ENCODE measurements at places on chromosomes 5 and 9.

- DNase-seq = no peak
Measured at GRCh38 chr9:115018547-115019435, 88.4 kb upstream of the TNFSF8 start.

- no peak for DNase-seq
Measured at GRCh38 chr5:38997591-38997990, 76.6 kb downstream of the RICTOR start.

GRCh38 chr5:106408141-106408540, 1262.6 kb downstream of the EFNA5 start:
- no peak for DNase-seq

DNA sequence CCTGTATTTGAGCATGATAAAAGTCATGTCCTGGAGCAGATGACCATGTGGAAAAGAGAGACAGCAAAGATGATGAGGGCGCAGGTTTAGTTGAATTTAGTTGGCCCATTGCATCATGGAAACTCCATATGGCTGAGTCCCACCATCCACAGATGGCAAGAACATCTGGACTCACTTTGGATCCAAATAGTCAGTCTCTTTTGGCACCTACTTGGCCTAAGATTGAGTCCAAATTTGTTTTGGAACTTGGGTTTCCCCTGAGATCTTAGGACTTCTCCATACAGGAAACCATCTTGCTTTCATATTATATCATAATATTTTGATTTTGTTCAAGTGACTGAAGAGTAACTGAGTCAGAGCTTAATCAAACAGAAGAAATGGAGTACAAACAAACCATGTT, 217.5 kb downstream of the DRD1 start:
- no peak for DNase-seq

- DNase-seq = no peak
Measured at GRCh38 chr5:143860211-143860610, 48.2 kb downstream of the HMHB1 start.

DNA sequence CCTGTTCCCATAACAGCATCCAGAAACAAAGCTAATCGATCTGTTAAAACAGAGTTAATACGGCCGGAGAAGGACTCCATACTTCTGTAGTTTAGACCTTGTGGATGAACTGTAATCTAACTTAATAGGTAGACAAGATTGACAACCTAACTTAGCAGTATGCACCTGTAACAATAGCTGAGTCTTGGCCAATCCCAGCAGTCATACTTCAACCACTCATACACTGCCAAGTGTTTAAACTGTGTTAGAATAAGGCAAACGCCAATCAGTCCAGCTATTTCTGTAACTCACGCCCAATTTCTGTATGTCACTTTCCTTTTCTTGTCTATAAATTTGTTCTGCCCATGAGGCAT, 33.7 kb upstream of the MACIR start:
- DNase-seq = no peak

DNA sequence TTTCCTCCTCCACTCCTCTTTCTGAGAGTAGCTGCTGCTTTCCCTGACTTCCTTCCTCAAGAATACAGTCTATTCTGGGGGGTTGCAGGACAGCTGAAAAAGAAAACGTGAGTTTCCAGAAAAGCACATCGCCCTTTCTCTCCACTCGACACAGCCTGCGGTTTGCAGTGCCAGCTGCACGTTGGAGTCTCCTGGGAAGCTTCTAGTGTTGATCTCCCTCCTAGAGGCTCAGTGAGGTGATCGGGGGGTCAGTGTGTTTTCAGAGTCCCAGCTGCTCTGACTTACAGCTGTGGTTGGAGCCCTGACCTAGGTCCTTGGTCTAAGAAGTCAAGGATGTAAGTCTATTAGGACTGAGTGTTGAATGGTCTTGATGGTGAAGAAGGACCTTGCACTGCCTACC, 25.0 kb upstream of the SUSD3 start:
- no peak for DNase-seq

- DNase-seq = no peak
Measured at GRCh38 chr5:121025671-121026070, 561.6 kb downstream of the PRR16 start.

- DNase-seq = peak; percentile 86
Measured at GRCh38 chr5:172106511-172107356, 81.3 kb downstream of the STK10 start.

DNA sequence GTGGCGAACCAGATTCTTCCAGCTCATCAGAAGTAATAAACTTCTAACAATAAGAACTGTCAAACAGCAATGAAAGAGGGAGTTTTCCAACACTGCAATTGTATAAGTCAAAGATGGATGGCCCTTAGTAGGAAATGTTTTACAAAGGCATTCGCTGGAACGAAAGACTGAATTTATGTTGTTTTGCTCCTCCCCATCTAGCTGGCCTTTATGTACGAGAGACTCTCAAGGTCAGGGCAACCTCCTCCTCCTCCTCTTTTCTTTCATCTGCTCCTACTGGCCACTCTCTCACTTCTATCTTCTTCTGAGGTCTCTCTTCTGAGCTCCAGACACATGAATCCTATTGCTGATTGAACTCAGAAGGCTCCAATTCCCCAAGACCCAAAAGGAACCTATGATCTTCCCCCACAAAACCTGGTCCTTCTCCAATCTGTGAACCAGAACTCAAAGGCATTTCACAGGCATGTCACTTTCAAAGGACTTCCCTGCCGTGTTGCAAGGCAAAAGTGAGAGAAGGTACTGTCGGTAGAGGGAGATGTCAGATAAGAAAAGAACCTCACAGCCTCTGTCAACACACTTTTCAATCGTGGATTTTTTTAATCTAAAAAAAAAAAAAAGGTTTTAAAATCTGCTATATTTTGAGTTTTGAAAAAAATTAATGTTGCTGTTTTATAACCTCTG, 28.5 kb upstream of the PUM3 start:
- peak; percentile 27 for DNase-seq

- no peak for DNase-seq
Measured at GRCh38 chr5:2890011-2890410, 138.5 kb upstream of the IRX2 start.

GRCh38 chr5:160970605-160971191, 118.7 kb upstream of the ATP10B start:
- DNase-seq = no peak

DNA sequence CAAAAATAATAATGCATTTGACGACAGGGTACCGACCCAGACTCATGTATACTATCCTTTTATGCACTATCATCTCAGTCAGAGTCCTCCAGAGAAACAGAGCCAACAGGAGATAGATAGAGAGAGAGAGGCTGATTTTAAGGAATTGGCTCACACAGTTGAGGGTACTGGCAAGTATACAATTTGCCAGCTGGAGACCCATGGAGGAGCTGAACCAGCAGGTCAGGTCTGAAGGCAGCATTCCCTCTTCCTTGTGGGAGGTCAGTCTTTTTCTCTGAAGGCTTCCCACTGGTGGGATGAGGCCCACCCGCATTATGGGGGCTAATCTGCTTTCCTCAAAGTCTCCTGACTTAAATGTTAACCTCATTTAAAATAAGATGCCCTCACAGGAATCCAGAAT, 17.3 kb upstream of the MED10 start:
- no peak for DNase-seq

DNA sequence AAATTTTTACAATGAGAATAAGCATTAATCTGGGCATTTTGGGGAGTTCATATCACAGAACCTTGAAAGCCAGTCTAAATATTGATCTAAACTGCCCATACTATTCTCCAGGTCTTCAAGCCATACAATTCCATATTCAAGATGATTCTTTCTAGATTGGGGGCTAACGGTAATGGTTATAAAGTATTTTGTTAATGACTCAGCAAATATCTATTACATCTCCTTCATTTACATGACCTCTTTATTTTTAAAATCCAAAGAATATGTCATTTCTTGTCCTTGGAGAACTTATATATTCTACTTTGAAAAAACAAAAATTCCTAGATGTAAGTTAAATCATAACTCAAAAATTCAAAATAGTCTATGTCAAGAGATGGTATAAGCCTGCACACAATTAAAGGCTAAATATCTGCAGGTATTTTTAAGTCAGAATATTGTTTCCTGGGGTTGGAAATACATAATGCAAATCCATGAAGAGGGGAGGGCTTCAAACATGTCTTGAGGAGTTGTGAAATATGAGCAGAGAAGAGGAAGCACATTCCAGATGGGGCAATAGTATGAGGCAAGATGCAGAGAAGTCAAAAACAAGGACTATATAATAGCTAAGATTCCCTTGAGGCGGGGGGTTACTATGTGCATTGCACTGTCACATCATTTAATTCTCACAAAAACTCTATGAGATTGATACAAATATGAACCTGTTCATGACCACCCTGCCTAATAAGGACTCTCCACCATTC, 526.4 kb downstream of the NR2F1-AS1 start:
- no peak for DNase-seq

GRCh38 chr9:77820293-77820954, 172.3 kb upstream of the GNA14 start:
- DNase-seq = no peak

DNA sequence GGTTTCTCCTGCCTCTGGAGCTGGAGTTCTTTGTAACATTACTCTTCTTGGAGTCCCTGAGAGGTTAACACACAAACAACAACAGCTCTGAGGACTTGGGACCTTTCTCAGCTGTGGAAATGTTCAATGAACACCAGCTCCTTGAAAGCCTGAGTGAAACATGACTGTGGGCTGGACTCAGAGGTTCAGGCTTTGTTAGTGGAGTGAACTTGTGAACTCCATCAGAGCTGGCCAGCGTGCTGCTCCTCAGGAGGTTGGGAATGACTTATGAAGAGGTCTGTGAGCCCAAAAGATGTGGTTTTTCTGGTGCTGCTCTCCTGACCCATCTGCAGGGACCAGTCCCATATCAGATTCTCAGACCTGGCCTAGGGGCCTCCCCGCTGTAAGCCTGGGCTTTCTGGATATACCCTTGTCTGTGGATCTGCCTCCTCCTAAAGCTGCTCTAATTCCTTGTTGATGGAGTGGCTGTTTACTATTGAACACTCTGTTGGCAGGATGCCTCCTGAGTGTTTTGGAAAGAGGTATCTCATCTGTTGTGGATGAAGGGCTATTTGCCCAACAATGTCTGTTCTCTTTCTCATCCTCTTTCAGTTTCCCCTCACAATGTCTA, 170.0 kb upstream of the GDNF start:
- DNase-seq = no peak

- peak; percentile 52 for DNase-seq
Measured at GRCh38 chr9:124018730-124019697, 7.4 kb downstream of the LHX2 start.

- no peak for DNase-seq
Measured at GRCh38 chr9:32644698-32645097, 9.2 kb upstream of the TAF1L start.

DNA sequence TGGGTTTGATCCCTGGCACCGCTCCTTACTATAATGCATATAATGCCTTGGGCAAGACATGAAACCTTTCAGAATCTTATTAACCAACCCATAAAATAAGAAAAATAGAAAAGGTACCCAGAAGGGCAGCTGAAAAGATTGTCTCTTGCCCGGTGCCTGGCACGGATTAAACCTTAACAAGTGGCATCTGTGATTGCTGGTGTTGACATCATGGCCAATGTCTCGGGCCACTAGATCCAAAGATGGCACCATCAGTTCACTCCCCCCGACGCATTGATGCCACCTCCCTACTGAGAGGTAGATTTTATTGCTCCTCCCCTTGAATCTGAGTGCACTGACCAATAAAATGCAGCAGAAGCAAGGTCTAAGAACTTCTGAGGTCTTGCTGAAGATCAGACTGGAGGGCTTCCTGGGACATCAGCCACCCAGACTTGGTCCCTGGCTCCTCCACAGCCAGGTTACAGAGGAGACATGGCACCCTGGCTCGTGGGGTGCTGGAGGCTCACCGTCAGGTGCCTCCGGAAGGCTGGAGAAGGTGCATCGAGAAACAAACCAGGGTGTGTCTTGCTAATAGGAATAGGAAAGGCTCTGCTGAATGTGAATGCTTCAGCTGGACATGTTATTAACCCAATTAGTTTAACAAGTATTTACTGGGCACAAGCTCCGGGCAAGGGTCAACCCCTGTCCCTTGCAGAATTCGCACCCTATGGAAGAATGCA, 80.0 kb upstream of the COL5A1 start:
- DNase-seq = no peak

DNA sequence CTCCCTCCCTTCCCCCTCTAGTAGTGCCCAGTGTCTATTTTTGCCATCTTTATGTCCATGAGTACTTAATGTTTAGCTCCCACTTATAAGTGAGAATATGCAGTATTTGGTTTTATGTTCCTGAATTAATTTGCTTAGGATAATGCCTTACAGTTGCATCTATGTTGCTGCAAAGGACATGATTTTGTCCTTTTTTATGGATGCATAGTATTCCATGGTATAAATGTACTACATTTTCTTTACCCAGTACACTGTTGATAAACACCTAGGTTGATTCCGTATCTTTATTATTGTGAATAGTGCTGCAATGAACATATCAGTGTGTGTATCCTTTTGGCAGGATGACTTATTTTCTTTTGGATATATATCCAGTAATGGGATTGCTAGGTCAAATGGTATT, 3.8 kb downstream of the ABLIM3 start:
- no peak for DNase-seq

- no peak for DNase-seq
Measured at GRCh38 chr9:27496135-27496504, 28.0 kb upstream of the IFNK start.

GRCh38 chr5:38809388-38810359, 36.1 kb upstream of the OSMR start:
- peak; percentile 87 for DNase-seq

DNA sequence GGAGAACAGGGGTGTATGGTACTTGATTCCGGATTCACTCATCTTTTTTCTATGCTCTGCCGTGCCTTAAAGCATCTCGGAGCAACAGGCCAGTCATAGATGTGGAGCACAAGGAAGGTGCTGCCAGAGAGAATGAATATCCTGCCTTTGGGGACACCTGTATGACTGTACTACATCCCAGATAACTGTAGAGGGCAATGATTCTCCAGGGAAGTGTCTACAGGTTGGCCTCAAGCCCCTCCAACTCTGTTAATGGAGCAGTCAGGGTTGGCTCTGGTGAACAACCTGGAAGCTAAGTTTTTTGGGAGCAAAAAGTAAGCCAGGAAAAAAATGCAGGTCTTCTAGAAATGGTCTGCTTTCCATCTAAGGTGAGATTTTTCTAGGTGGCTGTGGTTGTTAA, 71.0 kb downstream of the NREP start:
- DNase-seq = no peak

- peak; percentile 16 for DNase-seq
Measured at GRCh38 chr5:139636207-139636792, 11.8 kb upstream of the CXXC5 start.

DNA sequence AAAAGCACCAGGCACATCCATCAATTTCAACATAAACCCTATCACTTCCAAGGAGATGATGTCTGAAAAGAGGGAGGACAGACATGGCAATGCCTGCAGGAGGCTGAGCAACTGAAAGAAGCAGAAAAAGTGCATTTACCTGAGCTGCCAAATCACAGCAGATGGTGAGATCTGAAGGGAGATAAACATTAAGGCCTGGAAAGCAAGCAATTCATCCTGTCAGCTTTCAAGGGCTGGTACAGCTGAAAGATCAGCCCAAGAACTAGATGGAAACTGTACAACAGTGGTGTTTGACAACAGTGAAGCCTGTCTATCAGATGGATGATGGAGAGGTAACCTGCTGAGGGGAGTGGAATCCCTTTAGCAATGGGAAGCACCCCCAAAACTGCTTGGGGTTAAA, 433.2 kb upstream of the ZNF608 start:
- no peak for DNase-seq

Data from SK-N-SH (cell line).